ENCODE measurements at places on chromosomes 2 and 18.
A peak's percentile ranks its signal among the peaks of the same experiment; 100 is the strongest.

DNA sequence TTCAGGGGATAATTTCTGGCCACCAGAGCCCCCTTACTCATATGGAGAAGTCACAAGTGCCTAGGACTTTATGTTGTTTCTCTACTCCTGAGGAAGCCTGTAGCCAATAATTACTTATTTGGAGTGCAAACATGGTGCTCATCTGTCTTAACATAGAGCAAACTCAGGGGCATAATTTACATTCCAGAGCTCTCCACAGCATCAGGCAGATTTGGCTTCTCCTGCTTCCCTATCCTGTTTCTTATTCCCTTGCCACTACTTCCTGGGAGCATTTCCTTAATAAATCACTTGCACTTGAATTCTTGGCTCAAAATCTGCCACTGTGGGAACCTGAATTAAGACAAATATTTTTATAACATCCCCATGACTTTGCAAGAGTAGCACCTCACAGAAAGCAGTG is 960.9 kb downstream of the SOCS6 start:
- no peak for DNase-seq

- no peak for DNase-seq
These were observed 131.8 kb downstream of the DTNA start for GRCh38 chr18:34841891-34842290.

DNA sequence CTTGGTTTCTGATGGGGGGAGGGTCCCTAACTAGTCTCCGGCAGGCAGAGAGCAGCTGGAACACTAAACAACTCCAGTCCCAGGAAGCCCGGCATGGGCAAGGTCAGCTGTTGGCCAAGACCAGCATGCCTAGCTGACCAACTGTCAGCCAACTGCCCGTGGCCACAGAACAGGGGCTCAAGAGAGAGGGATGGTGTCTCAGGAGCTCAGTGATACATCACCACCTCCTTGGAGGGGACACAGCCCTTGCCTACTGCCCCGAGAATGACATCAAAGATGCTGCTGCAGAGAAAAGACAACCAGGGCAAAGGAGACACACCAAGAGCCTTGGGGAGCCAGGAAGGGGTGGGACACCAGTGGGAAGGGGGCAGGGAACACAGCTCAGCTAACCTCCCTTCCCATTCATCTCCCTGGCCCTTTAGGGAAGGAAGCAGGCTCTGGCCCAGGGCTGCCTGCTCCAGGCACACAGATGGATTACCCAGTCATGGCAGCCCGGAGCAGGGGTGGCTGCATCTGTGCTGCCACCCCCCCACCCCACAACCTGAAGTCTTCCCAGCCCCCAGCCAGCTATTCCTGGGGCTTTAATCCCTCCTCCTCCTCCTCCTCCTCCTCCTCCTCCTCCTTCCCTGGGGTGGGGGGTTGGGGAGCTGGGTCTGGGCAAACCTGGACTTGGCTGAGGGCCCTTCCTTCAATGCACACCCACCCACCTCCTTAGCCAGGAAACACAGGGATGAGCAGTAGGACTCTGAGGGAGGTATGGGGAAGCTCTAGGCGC is 1.9 kb downstream of the BIN1 start:
- DNase-seq = no peak

- DNase-seq = no peak
These were observed 30.4 kb downstream of the HDAC4 start for GRCh38 chr2:239370403-239370802.

GRCh38 chr2:70748002-70748784 is 19.8 kb downstream of the ADD2 start:
- no peak for DNase-seq

- no peak for DNase-seq
These were observed 270.1 kb downstream of the C1D start for GRCh38 chr2:67792681-67793091.

DNA sequence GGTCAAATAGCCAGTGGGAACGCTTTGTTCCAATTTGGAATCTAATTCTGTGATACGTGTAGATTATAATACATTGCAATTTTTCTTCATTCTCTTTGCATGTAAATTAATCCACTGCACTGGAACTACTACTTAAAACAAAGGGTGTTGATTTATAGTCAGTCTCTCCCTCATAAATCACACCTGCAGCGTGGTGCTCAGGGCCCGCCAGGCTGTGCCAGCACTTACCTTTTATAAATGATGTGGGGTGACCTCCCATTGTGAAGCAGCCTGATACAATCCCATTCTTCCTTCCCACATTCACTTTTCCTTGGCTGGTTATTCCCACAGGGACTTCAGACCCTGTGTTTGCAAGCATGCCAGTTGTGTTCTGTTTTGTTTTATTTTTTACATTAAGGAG is 302.3 kb upstream of the ID2 start:
- DNase-seq = no peak

- DNase-seq = peak; percentile 8
These were observed 39.3 kb upstream of the EPB41L3 start for GRCh38 chr18:5582849-5583681.

DNA sequence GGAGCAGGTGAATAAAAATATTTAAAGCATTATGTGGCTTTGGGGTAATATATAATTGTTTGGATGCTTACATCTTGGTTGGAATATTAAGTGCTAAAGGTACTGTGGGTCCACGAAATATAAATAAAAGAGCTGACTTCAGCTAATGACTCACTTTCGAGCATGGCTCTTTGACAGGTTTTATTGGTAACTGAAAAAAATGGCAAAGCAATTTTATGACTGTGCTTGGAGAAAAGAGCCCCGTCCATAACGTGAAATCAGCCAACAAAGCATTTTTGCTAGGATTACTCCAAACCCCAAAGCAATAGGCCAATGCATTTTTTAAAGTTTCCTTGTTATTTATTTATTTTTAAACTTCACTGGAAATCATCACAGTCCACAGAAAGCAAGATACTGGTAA is 397.2 kb upstream of the CDH19 start:
- no peak for DNase-seq

- DNase-seq = no peak
These were observed 149.6 kb upstream of the APCDD1 start for GRCh38 chr18:10304853-10305252.

DNA sequence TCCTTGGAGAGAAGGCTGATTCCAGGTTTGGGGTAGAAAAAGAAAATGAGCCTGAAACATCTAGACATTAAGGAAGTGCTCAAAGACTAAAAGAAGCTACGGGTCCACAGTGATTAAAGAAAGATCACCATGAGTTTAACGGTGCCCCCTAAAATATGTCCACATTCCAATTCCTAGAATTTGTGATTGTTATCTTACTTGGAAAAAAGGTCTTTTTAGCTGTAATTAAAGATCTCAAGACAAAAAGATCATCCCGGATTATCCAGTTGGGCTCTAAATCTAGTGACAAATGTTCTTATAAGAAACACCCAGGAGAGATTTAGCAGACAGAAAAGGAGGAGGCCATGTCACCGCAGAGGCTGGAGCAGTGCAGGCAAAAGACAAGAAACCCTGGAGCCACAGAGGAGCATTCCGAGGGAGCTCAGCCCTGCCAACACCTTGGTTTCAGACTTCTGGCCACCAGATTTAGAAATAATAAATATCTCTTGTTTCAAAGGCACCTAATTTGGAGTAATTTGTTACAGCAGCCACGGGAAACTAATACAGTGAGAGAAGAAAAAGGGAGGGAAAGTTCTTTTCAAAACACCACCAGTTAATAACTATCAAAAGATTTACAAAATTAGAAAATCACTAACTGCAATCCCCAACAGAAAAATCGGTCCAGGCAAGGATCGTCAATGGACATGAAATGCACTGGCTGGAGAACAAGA is 8.5 kb downstream of the UXS1 start:
- DNase-seq = no peak

DNA sequence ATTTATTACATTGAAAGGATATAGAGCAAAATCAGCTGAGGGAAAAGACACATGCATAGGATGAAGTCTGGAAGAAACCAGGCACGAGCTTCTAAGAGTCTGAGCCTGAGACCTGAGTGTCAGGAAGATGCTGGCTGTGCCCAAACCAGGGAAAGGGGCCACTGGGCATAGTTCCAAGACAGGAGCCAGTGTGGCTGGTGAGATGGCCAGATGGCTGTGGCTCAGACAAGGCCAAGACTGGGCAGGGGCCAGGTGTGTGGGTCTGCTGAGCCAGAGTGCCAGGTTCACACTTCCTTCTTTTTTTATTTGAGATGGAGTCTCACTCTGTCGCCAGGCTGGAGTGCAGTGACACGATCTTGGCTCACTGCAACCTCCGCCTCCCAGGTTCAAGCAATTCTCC is 95.5 kb upstream of the ATG16L1 start:
- DNase-seq = no peak

- DNase-seq = peak; percentile 75
These were observed 166.3 kb upstream of the SERTAD2 start for GRCh38 chr2:64819774-64820688.

DNA sequence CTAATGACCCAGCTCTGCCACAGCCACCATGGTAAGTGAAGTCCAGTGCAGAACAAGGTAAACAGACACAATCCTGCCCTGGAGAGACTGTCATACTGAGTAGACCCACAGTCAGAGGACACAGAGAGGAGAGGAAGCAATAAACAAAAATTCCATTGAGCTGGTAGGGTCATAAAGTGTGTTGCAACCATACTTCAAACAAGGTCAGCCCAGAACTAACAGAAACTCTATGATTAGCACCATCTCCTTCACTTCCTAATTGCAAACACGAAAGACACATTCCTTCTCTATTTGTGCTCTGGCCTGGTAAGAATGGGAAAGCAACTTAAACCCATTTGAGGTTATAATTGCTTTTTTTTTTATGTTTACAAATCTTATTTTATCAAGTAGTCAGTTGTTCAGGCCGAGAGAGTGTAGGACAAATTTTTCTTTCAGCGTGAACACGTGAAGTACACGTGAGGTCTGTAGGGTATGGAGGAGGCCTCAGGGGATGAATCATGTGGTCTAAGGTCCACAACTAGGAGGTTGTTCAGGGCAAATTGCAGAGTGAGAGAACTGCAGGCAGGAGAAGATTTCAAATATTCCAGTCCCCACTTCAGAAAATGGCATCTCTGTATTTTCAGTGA is 71.4 kb upstream of the GLS start:
- DNase-seq = no peak
